ENCODE measurements at places on chromosomes 16 and 17.
A peak's percentile ranks its signal among the peaks of the same experiment; 100 is the strongest.

GRCh38 chr16:52383119-52383518 is 163.8 kb downstream of the TOX3 start:
- DNase-seq = no peak

DNA sequence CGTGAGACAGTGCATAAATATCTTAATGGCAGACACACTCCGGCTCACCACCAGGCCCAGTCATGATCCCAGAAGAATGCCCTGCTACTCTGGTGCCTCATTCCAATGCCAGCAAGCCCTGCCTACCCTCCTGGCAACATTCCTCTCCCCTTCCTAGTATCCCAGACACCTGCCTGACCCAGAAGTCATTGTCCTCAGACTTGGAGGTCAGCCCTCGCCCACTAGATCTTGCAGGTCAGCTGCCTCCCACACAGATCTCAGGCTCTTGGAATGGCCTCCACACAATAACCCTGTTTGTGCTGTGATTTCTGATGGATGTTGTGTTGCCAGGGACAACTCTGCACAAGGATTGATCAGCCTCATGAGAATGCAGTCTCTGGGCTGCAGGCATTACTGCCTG is 1.8 kb upstream of the TEX2 start:
- DNase-seq = no peak

- no peak for DNase-seq
Measured at GRCh38 chr17:6027342-6028024, 42.7 kb upstream of the WSCD1 start.

DNA sequence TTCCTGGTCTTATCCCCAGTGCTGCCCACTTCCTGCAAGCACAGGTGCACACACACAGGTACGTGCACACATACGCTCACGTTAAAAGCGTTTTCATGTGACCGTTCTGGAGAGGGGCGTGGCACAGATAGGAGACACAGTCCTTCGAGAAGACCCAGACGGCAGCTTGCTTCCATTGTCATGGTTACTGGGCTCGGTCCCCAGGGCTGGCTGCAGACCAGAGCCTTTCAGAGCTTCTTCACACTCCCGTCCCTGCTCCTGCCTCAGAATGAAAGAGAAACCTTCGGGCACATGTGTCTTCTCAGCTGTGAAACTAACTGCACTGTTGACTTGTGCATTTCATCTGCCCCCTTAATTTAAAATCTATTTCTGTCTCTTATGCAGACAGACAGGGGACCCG is 154.2 kb downstream of the PITPNC1 start:
- peak; percentile 74 for DNase-seq

DNA sequence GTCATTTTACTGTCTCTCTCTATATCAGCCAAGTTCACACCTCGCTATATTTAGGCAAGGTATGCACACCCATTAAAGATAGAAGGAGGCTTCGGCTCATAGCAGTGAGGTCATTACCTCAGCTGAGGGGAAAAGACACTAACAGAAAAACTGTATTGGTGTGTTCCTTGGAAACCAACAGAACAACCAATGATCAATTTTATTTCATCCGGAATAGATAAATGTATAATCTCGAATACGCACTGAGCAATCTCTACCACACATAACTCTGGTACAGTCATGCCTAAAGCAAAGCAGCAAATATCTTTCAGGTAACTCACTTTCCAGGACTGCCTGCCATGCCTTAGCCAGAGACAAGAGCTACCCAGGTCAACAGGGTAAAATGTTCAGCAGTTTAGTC is 109.9 kb upstream of the CORO6 start:
- no peak for DNase-seq

DNA sequence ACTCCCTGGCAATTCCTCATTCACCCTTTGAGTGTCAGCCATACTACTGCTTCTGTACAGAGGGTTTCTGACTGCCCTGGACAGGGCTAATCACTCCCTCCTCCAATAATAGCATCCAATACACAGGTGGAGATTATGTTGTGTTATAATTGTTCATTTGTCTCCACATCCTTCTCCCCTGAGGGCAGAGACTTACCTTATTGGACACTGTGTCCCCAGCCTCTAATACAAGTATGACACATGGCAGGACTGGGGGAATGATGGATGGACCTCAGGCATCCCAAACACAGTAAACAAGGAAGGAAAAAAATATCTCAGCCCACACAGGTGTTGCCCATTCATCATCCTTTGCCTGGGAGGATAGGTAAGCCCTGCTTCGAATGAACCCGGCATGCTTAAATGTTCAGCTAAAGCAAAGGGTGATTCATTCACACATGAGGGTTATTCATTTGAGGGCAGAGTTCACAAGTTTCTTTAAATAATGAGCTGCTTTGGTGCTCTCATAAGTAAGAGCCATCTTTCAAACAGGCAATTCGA is 34.8 kb downstream of the MMD start:
- no peak for DNase-seq

- DNase-seq = no peak
Measured at GRCh38 chr16:48361540-48362144, 23.6 kb downstream of the SIAH1 start.

DNA sequence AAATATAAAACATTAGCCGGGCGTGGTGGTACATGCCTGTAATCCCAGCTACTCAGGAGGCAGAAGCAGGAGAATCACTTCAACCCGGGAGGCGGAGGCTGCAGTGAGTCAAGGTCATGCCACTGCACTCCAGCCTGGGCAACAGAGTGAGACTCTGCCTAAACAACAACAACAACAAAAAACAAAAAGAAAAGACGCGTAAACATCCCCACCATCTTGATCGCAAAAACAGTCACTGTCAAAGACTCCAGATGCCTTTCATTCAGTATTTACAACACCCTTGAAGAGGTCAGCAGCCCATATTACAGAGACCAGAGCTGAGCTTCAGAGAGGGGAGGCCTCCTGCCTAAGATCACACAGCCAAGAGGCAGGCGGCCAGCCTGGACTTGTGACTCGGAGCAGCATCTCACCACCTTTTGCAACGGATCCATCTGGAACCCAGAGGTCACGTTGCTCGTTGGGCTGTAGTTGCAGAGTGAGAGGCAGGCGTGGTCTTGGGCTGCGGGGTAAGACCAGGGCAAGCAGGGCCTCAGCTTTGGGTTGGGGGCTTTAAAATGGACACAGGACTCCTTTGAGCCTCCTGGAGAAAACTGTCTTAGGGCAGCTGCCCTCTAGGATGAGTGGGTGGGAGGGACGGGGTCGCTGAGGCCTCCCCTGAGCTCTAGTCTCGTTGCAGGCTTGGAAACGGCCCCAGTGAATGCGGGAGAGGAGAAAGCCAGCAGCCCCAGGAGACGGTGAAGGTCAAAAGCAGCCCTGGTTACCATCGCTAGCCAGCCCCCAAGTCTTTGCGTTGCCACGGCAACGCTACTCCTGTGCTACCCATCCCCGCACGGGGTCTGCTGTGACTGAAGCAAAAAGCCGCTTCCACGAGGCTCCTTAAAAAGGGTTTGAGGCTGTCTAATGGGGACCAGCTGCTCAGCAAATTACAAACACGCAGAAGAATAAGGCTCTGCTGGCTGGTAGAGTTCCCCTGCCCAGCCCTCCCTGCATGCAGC is 26.1 kb downstream of the LGALS3BP start:
- peak; percentile 7 for DNase-seq

DNA sequence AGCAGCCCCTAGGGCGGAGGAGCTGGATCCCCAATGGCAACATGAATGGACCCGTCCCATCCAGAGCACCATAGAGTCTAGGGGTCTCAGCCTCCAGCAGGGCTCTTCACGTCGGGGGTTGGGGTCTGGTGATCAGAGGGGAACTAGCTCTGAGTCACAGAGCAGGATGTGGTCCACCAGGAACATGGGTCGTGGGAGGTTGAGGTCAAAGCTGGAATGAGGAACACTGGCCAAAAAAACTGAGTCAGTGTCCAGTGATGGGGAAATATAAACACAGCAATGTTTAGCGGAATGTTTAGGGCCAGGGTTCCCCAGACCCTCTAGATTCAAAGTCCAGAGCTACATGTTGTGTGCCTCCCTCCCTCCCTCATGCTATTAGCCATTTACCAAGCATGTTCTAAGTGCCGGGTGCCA is 79.1 kb upstream of the C16orf82 start:
- DNase-seq = no peak

- DNase-seq = no peak
Measured at GRCh38 chr17:19278729-19279128, 41.6 kb downstream of the EPN2 start.

DNA sequence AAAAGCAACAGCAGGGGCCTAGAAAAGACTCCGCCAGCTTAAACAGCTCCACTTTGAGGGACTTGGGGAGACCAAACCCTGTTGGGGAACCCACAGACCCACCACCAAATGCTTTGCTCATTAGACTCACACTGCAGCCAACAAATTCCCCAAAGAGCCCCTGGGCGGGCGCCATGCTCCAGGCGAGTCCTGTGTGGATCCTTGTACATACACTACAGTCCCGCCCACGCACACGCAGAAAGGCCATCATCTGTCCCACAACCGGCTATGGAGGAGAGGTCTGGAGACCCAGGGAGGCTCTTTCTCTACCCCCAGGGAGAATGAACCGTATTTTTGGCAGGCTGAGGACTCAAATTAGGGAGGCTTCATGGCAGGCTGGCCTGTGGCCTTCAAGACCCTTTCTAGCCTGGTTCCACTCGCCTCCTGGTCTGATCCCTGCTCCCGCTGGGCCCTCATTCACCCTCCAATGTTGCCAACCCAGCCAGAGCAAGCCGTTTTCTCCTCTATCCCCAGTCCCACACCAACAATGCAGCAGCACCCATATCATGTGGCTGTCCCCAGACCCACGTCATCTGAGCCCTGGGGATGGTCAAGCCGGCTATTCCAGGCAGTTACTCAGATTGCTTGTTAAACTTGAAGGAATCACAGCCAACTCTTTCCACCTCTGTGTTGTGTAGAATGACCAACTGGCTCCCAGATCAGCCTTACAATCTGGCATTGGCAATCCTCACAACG is 27.2 kb downstream of the ZNF423 start:
- no peak for DNase-seq

GRCh38 chr16:4910828-4911227 is 26.1 kb downstream of the PPL start:
- DNase-seq = no peak

GRCh38 chr17:29190039-29190438 is 9.8 kb upstream of the MYO18A start:
- no peak for DNase-seq

GRCh38 chr17:78423961-78424675 is 45.7 kb downstream of the PGS1 start:
- DNase-seq = no peak

GRCh38 chr17:40266882-40267281 is 20.8 kb upstream of the CDC6 start:
- DNase-seq = no peak

GRCh38 chr16:87540072-87540896 is 47.5 kb upstream of the ZCCHC14 start:
- peak; percentile 46 for DNase-seq

- DNase-seq = no peak
Measured at GRCh38 chr17:58902322-58902721, 146.7 kb downstream of the PPM1E start.

DNA sequence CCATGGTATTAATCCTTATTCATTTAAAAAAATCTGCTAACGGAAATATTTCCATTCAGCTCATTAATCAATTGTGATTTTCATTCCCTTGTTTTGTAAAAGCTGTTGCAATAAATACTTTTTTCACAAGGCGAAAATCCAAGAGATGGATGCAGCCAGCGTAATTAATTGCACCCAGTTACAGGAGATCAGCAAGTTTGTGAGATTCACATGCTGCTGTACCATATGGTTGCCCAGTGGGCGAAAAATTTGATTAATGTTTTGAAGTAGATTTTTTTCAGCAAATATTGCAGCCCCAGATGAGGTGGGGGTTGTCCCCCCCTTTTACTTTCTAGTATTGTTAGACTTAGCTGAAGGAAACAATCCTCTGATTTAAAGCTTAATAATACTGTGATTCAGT is 186.6 kb downstream of the WWOX start:
- no peak for DNase-seq

GRCh38 chr17:21278450-21279197 is 5.9 kb upstream of the MAP2K3 start:
- DNase-seq = no peak

- no peak for DNase-seq
Measured at GRCh38 chr17:73359987-73360410, 48.2 kb upstream of the CDC42EP4 start.

GRCh38 chr17:72409405-72410002 is 288.7 kb downstream of the SOX9 start:
- DNase-seq = no peak

DNA sequence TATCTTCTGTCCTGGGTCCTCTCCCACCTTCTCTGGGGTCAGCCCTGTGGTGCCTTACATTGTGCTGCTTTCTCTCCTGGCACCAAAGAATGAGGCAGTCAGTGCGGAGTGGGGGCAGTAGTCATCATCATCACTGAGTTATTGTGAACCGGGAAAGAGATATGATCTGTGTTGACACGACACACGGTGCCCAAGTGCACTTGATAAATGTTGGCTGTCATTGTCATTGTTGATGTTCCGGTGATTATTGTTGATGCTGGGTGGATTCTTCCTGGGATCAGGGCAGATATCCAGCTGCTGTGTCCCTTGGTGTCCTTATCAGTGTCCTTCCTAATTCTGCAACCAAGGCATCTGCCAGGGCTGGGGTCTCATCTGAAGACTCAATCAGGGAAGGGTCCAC is 121.7 kb downstream of the ABCC6 start:
- DNase-seq = no peak

GRCh38 chr16:57474671-57475661 is 11.3 kb downstream of the DOK4 start:
- DNase-seq = no peak

GRCh38 chr16:3046641-3047386 is 453 bp downstream of the MMP25 start:
- DNase-seq = no peak

- no peak for DNase-seq
Measured at GRCh38 chr16:73043828-73044467, 4.0 kb downstream of the ZFHX3 start.

GRCh38 chr17:51813140-51813783 is 345.3 kb downstream of the CA10 start:
- no peak for DNase-seq

DNA sequence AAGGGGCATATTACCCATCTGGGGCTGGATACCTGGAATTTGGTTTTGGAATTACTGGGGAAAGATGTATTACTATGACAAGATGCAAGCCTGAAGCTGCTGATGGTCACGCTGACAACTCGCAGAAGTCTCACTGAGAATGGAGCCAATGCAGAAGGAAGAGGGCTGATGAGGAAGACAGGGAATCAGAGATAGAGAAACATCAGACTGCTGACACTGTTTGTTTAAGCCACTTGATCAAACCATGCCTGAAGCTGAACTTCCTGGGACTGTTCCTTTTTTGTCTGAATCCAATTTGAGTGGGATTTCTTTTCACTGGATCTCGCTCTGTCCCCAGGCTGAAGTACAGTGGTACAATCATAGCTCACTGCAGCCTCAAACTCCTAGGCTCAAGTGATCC is 133.9 kb downstream of the GAS7 start:
- DNase-seq = no peak
